ENCODE measurements at places on chromosomes 2 and 18.

- no peak for DNase-seq
Observed at GRCh38 chr18:36536426-36536825, 238.9 kb downstream of the FHOD3 start.

DNA sequence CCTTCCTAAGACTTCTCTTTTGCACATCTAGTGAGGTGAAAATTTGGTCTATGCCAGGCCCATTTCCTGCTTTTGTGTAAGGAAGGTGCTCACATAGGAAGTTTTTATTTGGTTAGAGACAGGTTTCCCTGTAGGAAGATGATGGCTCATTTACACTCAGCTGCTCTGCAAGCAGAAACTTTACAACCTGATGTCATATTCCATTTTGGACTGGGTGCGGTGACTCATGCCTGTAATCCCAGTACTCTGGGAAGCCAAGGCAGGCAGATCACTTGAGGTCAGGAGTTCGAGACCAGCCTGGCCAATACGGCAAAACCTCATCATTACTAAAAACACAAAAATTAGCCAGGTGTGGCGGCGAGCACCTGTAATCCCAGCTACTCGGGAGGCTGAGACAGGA is 35.8 kb downstream of the CASP10 start:
- no peak for DNase-seq

DNA sequence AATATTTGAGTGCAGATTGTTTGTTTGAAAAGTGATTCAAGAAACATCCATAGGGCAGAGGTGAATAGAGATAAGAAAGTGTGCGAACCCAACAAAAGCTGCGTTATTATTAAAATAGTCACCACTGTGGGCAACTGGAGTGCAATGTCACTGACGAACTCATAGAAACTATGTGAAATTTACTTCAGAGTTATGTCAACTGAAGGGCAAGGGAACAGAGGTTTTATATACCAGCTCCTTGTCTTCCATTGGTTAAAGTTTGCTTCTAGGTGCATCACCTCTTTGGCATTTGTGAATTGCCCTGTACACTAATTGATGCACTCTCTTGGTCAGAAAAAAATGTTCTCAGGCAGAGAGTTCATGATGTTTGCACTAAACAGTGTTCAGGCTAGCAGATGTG is 110.5 kb upstream of the NYAP2 start:
- no peak for DNase-seq

- DNase-seq = no peak
Observed at GRCh38 chr2:218033590-218034496, 31.0 kb upstream of the TNS1 start.

GRCh38 chr2:174013315-174013751 is 48.2 kb upstream of the SP3 start:
- peak; percentile 52 for DNase-seq

DNA sequence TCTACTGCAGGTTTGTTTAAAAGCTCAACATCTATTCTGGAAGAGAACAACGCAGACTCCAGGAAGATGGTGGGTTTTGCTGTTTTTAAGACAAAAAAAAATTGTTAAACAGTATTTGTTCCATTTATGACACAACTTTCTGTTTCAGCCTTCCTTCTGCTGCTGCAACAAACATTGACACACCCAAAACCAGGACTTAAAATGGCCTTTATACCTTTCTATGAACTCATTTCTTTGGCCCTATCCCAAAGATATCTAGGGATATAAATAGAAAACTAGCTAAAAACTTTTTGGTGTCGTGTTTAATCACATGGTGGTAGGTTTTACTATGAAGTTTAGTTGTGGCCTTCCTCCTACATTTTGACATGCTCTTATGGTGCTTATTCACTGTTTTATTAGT is 964 bp upstream of the GALNT3 start:
- no peak for DNase-seq

- no peak for DNase-seq
Observed at GRCh38 chr18:55541571-55541970, 46.4 kb downstream of the TCF4 start.

DNA sequence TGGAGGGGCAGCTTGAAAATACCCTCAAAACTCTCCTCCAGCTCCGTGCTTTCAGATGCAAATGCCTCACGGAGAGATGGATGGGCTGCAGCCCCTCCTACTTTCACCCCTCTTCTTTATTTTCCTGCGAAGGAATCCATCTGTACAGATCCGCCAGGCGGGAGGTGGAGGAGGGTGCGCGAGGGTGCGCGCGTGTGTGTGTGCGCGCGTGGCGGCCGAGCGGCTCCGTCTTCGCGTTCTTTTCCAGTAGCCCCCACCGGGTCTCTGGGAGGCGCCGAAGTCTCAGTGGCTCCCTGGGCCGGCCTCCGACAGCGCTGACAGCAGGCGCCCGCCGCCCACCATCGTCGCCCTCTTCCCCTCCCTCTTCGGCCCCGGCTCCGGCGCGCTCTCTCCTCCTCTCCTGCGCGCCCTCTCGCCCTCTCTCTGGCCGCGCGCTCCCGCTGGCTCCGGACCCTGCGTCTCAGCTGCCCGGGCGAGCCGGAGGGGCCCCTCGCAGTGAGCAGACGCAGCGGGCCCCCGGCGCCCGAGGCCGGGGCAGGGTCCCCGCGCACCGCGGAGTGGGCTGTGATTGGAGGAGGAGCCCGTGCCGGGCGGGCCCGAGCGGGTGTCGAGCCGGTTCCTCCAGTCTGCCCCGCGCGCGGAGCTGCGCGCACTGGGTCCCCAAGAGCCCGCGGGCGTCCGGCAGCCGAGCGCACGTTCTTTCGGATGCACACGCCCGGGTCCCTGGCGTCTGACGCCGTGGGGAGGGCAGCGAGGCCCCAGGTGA is at the start of gene CDH7:
TSS of gene CDH7 (plus strand) at position 624 of the 766 bp plus-strand sequence. CDS start 11,831 bp downstream, outside the sequence.
- DNase-seq = no peak

- DNase-seq = no peak
Observed at GRCh38 chr2:98901291-98901690, 34.7 kb downstream of the CRACDL start.

DNA sequence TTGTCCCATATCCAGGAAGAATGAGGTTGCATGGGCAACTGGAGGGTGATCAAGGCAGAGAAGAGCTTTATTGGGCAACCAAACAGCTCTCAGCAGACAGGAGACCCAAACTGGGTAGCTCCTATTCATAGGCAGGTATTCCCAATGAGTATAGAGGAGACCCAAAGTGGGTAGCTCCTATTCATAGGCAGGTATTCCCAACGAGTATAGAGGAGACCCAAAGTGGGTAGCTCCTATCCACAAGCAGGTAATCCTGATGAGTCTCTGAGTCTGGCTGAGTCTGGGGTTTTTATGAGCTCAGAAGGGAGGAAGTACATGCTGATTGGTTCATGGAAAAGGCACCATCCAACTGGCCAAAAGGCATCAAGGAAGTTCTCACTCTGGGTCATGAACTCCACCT is 5.3 kb upstream of the GORASP2 start:
- no peak for DNase-seq

GRCh38 chr2:120561379-120562035 is 174.2 kb upstream of the GLI2 start:
- no peak for DNase-seq

DNA sequence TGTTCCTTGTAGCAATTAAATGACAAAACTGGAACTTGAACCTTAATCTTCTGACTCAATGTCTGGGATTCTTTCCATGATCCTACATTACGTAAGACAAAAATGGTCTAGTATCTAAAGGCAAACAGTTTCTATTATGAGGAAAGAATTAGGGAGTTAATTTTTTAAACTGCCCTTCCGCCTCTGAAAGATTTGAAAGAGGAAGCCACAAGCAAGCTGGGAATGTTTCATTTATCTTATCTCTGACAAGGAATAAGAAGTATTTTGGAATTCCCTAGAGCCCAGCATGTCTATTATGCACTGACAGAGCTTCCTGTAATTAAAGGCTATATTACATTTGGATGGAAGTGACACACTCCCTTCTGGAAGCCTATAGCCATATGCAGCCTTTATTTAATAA is 558.8 kb upstream of the CDH2 start:
- DNase-seq = no peak

DNA sequence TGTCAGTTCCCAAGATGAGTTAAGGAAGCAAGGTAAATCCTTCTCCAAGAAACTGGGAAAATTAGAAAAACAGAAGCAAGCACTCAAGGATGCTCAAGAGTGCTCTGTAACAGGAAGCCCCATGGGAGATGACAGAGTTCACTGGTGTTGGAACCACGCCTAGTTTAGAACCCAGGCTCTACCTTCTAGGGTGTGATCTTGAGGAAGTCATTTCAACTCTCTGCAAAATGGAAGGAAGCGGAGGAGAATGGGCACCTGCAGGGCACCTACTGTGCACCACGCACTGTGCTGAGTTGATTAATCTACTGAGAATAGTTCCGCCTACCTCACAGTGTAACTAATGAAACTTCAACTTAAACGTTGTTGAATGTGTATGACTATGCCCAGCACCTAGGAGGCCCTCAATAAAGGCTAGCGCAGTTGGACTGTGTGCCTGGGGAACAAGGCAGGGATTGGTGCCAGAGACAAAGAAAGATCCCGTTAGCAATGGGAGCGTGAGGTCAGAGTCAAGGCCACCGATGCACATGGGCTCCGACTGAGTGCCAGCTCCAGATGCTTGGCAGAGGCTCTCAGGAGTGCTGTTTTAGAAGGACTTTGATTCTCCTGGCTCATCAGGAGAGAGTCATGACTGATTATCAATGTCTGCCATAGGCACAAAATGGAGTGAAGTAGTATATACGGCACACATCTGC is 93.7 kb downstream of the MAPK4 start:
- DNase-seq = no peak

GRCh38 chr18:59873641-59874040 is 26.2 kb upstream of the PMAIP1 start:
- DNase-seq = no peak

DNA sequence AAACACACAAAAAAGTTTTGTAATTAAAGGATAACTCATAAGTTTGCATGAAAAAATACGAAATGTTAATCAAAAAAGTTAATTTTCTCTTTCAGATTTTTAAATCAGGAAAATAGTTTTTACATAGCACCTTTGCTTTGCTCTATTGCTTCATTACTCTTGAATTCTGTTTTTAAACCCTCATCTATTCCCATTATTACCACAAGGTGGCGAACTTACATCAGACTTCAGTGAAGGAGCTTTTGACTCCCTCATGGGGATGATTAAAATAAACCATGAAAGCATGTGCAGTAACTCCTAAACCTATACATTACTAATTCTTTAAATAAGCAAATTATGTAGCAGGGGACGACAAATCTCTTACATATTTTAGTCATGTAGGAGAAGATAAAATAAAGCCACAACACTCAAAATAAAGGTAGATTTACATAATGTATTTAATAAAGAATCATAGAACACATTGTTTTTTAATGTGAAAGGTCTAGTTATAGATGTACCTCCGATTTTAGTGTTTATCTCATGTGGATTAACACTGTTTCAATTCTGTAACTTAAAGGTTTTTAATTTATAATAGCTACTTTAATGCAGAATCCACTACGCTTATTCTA is 105.2 kb downstream of the NETO1 start:
- peak; percentile 38 for DNase-seq

- DNase-seq = no peak
Observed at GRCh38 chr18:10055125-10055750, 141.4 kb downstream of the VAPA start.

DNA sequence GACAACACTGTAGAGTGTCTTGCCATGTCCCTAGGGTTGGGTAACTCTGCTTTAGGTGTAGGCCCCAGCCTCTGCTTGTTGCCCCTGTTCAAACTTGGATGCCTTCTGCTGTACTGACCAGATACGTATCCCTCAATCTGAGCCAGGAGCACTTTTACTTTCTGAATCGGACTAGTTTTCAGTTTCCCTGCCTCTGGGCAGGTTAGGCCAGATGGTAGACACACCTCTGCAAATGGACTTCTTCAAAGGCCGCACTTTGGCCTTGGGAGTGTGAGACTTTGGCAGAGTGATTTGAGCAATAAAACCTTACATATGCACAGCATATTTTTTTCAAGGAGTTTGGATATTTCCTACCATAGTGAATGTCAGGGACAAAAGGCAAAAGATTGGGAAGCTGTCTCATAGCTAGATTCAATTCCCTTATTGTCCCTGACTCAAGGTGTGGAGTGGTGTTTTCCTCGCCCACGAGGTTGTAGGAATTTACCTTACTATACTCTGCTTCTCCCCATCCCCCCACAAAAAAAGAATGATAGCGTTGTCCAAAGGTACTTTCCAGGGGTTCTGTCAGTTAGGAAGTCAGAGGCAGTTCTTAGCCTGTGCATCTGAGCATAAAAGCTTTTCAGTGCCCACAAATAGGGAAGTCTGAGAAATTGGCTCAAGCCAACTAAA is 15.3 kb upstream of the PARD3B start:
- no peak for DNase-seq

DNA sequence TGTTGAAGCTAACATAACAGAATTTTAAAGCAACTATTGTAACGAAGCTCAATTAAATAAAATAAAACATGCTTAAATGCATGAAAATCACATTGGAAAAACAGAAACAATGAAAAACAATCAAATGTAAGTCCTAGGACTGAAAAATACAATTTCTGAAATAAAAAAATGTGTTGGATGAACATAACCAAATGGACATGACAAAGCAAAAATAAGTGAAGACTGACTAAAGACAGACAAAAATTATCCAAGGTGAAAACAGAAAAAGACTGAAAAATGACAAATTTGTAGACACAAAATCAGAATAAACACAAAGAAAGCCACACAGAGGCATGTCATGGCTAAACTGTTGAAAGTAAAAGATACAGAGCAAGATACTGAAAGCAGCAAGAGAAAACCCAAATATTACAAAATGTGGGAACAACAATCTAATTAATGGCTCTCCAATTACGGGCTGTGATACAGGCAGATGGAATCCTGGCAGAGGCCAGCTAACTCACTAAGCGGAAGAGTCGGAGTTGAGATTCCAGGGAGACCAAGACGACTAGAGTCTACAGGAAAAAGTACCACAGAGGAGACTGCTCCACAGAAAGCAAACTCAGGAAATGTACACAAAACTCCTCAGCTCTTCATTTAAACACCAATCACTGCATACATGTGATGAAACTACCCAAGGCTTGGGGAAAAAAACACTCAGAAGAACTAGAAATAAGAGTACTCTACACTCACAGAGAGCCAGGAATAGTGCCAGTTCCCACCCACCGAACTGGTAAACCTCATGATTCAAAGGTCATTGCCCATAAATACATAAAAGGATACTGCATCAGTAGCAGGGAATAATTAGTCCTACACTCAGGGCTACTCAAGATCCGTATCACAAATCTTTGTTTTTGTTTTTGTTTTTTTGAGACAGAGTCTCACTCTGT is 83.6 kb downstream of the ATAD2B start:
- peak; percentile 55 for DNase-seq

DNA sequence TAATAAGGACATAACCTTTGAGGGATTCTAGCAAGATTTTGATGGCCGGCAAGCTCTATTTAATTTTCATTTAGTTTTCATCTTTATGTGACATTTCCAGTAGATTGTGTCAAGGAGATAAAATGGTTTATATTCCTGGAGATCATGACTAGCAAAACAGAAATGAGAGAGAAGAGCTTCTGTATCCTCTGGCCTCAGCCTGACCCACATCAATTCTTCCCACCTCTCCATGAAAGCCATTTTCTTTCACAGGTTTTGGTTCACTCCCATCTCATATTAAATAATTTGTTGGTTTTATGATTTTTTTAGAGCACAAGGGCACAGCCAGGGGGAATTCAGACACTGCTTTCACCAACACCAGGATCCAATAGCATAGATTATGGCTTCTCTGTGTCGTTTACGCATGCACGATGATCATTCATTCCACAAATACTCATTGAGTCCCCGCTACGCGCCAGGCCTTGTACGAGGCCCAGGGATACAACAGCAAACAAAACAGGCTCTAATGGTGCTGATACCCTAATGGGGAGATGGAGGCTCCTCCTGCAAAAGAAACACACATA is 85.9 kb downstream of the SH3BP4 start:
- no peak for DNase-seq

GRCh38 chr18:13477147-13477683 is 249.1 kb downstream of the FAM210A start:
- DNase-seq = no peak

GRCh38 chr2:147355706-147356105 is 489.1 kb upstream of the ACVR2A start:
- DNase-seq = no peak
